T follicular helper cell (primary cell): ENCODE measurements at places on chromosomes 1 and 21.

DNA sequence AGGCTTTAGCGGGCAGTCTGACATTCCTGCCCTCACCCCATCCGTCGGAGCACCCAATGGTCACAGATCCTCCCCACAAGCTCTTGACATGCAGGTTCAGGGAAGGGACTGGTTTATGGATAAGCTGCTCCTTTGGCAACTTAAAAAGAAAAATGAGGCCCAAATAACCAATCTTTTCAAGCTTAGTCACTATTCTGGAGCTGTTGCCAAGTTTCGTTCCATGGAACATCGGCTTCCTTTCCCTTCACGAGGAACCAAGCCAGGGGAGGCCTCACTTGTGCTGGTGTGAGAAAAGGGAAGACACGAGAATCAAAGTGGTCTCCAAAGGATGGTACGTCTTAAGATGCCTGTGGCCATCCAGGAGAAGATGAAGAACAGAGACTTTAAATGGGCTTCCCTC, 46.1 kb upstream of the LPAR3 start:
- DNase-seq = no peak

DNA sequence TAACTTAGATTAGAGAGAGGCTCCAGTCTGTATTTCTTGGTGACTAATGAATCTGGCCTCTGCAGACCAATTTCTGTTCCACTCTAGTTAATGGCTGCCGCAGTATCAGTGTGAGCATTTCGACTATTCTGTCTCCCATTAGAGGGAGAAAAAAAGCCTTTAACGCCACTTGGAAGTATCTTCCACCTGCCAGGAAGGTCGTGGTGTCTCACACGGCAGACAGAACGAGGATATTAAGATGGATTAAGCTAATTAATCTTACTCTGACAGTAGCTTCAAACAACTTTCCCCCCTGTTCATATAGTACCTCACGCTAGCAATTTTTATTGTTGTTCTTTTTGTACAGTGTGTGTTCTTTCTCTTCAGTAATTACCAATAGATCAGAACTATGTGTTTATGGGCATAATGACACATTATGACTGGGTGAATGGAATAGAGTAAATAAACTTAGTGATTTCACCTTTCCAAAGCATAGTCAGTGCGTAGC, 153.8 kb downstream of the ADGRL2 start:
- DNase-seq = no peak

- no peak for DNase-seq
Observed at GRCh38 chr1:32540605-32541004, 1.4 kb downstream of the ZBTB8A start.

DNA sequence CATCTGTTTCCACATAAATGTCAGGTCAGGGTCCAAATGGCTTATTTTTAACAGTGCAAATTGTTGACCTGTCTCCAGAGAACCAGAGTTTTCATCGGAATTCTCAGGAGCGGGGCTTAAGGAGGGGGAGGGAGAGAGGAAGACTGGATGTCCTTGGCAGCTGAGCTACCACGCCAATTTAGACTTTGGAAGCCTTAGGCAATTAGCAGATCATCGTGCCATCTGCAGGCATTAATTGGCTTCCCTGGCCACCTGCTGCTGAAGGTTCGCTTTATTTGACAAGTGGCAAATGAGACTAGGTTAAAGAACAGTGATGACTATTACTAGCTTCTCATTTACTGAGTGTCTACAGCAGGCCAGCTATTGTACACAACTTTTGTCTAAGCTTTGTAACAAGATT, 43.7 kb downstream of the HLX start:
- no peak for DNase-seq

- no peak for DNase-seq
Observed at GRCh38 chr1:162823771-162824525, 33.4 kb downstream of the HSD17B7 start.

GRCh38 chr1:115412733-115413132, 74.7 kb upstream of the NGF start:
- DNase-seq = no peak
